ENCODE measurements at places on chromosomes 5 and 9. TPM values are rescaled to one million over a fixed set of nuclear protein-coding genes. Genes with fewer than 3 reads are reported as not detected.

The CKMT2 gene
- 2.0 TPM for total RNA-seq

The HSD17B4 gene
- total RNA-seq = 249 TPM

The RGMB gene
- total RNA-seq = 53.9 TPM

The ZFP2 gene
- total RNA-seq = 1.1 TPM

The ECM2 gene
- total RNA-seq = 2.9 TPM

The FAM200C gene
- total RNA-seq = 1.8 TPM

The ZNF300 gene
- total RNA-seq = 1.6 TPM

The PCDHGA7 gene
- 1.5 TPM for total RNA-seq

The BAAT gene
- not detected for total RNA-seq

The SPAG8 gene
- 0.15 TPM for total RNA-seq

The RGS7BP gene
- 0.50 TPM for total RNA-seq

The NIPAL4 gene
- total RNA-seq = 0.84 TPM

The PLAC8L1 gene
- total RNA-seq = not detected

The TAL2 gene
- total RNA-seq = not detected

The SLC4A9 gene
- 0.31 TPM for total RNA-seq

The SFXN1 gene
- total RNA-seq = 82.8 TPM

The FIBCD1 gene
- 9.6 TPM for total RNA-seq

The PTGES gene
- total RNA-seq = 5.0 TPM

The RBM18 gene
- 15.7 TPM for total RNA-seq

The C5orf58 gene
- not detected for total RNA-seq

The SEMA6A gene
- total RNA-seq = 103 TPM

Measured in left colon (tissue), 2 donors.